ENCODE measurements at places on chromosomes 2 and 18. TPM values are rescaled to one million over a fixed set of nuclear protein-coding genes. Genes with fewer than 3 reads are reported as not detected.

- no peaks in the 10 kb centered on the region for H3K27me3 ChIP-seq
- no peaks in the 10 kb centered on the region for H3K36me3 ChIP-seq
- no peak for DNase-seq
Measured at GRCh38 chr2:218024336-218024735, 21.5 kb upstream of the TNS1 start.

DNA sequence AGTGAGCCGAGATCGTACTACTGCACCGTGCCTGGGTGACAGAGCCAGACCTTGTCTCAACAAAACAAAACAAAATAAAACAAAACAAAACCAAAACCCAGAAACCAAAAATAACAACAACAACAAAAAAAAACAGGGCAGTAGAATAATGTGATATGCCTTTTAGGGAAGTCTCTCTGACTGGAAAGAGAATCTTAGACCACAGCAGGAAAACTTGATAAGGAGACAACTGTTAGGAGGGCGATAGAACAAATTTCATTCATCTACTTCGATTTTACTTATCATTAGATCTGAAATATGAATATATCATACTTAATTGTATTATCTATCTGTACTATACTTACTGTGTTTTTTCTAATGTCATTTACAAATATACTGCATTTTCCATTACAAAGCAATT lies 109.0 kb upstream of the CNTNAP5 start:
- no peak overlapping the region for H3K27ac ChIP-seq
- DNase-seq = no peak
- no peaks in the 10 kb centered on the region for H3K4me1 ChIP-seq
- no peaks in the 10 kb centered on the region for H3K36me3 ChIP-seq
- no peak overlapping the region for H3K4me3 ChIP-seq
- H3K27me3 ChIP-seq = no peaks in the 10 kb centered on the region

- no peak overlapping the region for H3K4me3 ChIP-seq
- no peak for DNase-seq
- H3K27ac ChIP-seq = no peak overlapping the region
- no peaks in the 10 kb centered on the region for H3K4me1 ChIP-seq
- no peaks in the 10 kb centered on the region for H3K27me3 ChIP-seq
Measured at GRCh38 chr2:25528173-25528572, 145.2 kb downstream of the DTNB start.

Gene EFHD1
- 0.22 TPM for total RNA-seq

Data from CD8-positive, alpha-beta memory T cell (primary cell).